ENCODE measurements at places on chromosomes 2 and 18. TPM values are rescaled to one million over a fixed set of nuclear protein-coding genes. Genes with fewer than 3 reads are reported as not detected.

DNA sequence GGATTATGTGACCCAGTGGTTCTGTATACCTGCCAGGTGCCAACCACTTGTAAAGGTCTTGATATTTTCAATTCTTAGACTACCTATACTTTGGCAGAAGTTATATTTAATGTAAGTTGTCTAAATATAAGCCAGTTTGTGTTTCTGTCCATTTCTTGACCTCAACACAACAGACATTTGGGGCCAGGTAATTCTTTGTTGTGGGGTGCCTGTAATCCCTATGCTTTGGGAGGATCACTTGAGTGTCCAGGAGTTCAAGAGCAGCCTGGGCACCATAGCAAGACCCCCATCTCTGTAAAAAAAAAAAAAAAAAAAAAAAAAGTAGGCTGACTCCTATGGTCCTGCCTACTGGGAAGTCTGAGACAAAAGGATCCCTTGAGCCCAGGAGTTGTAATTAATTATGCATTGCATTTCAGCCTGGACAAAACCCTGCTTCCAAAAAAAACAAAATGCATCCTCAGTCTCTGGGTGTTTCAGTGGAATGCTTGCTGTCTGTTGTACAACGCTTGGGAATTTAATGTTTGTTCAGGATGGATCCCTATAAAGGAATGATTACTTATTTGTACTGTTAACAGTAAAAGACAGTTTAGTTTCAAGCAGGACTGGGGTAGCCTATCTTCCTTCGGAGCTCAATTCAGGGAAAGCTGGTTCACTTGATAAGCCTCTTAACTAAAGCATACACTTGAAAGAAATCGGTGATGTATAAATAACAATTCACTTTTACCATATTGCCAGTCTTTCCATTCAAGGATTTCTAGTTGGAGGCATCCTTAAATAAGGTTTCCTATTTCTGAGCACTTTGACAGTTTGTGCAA lies 3.4 kb downstream of the RPS27A start:
- peaks cover 49% of the 10 kb centered on the region for H3K36me3 ChIP-seq
- H3K27me3 ChIP-seq: no peaks in the 10 kb centered on the region
- peak overlapping the region; percentile 99 for H3K4me3 ChIP-seq
- no peak for DNase-seq

DNA sequence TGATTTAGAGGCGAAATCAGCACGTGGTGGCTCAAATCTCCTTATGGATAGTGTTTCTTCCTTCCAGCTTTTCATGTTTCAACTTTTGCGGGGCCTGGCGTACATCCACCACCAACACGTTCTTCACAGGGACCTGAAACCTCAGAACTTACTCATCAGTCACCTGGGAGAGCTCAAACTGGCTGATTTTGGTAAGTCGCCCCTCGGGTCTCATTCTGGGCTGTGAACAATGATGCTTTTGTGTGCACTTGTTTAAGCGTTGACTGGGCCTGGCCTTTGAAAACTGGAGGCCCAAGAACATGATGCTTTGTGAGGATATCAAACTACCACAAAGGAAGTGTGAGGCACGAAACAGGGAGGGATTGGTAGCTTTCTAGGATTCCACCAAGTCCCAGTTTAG lies 27.4 kb downstream of the CDK15 start:
- no peaks in the 10 kb centered on the region for H3K36me3 ChIP-seq
- H3K27ac ChIP-seq: no peak overlapping the region
- no peaks in the 10 kb centered on the region for H3K4me1 ChIP-seq
- no peak overlapping the region for H3K4me3 ChIP-seq
- no peaks in the 10 kb centered on the region for H3K27me3 ChIP-seq

- H3K4me1 ChIP-seq: no peaks in the 10 kb centered on the region
- no peak overlapping the region for H3K4me3 ChIP-seq
- no peak for DNase-seq
- no peak overlapping the region for H3K27ac ChIP-seq
Measured at GRCh38 chr2:178844269-178844668, 37.0 kb upstream of the TTN start.

DNA sequence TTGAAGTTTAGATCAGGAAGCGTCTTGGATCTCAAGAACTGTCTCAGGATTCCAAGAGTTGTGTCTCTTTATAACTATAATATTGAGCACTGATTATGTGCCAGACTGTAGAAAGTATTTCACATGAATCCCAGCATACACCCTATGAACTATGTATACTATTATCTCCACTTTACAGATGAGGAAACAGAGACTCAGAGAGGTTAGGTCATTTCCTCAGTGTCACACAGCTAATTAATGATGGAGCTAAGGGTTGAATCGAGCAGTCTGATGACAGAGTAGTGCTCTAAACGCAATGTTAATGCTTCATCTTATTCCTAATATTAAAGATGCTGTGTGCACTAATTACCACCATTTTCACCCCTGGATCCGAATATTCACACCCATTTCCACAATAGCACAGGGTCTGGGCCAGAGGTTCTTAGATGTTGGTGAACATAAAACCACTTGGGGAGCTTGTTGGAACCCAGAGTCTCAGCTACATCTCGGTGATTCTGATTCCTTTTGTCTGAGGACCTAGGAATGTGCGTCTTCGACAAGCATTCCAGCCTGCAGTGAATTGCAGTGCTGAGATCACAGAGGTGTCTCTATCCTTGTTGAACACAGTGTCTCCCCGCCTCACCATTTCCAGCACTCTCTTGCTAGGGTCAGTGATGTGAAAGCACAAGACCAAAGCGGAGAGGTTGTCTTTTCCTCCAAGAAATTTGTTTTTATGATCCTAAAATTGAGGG lies 213.8 kb downstream of the SP3 start:
- no peak overlapping the region for H3K4me3 ChIP-seq
- peak; percentile 53 for DNase-seq
- H3K27me3 ChIP-seq: no peaks in the 10 kb centered on the region
- H3K4me1 ChIP-seq: no peaks in the 10 kb centered on the region
- H3K36me3 ChIP-seq: no peaks in the 10 kb centered on the region
- H3K27ac ChIP-seq: no peak overlapping the region

DNA sequence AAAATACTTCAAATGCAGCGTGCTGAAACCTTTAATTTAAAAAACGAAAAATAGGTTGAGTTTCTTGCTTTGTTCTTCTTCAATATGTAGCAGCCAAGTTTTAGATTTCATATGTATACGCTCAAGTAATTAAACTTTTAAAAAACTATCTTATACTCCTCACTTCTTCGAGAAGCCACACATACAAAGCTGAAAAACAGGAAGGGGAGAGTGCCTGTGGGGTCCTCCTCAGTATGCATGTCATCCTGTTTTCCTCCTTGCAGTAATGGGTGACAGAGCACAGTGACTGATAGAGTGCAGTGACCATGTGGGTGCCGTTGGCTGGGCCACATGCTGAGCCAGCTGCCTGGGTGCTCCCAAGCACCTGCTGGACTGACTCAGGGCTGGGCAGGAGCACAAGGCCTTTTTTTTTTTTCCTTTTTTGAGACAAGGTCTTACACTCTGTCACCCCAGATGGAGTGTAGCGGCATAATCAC lies 33.3 kb downstream of the UXS1 start:
- no peak for DNase-seq
- H3K4me3 ChIP-seq: no peak overlapping the region
- H3K36me3 ChIP-seq: peaks cover 28% of the 10 kb centered on the region
- H3K27me3 ChIP-seq: no peaks in the 10 kb centered on the region

DNA sequence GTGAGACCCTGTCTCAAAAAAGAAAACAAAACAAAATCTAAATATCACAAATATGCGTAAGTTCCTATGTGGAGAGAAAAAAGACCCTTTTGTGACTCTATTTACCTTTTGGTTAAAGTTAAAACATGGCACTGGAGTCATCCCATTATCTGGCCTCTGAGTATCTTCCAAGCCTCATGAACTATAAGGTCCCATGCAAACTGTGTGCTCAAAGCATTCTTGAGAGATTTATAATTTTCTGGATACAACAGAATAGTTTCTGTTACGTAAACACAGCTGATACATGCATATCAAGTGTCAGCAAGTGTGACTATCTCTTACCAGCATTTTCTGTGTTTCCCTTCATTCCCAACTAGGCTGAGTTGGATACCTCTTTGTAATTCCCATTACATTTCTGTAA lies 8.8 kb upstream of the NOSTRIN start:
- H3K4me1 ChIP-seq: peaks cover 5% of the 10 kb centered on the region
- no peak for DNase-seq
- no peak overlapping the region for H3K4me3 ChIP-seq
- H3K27ac ChIP-seq: no peak overlapping the region

CYBRD1 gene
- total RNA-seq: 3.6 TPM

TFCP2L1 gene
- 4.3 TPM for total RNA-seq

C2orf92 gene
- total RNA-seq: 14.9 TPM

DNMT3A gene
- 124 TPM for total RNA-seq

DPP4 gene
- 1.2 TPM for total RNA-seq

CTLA4 gene
- not detected for total RNA-seq

SLC4A5 gene
- 2.0 TPM for total RNA-seq

MAIP1 gene
- 23.7 TPM for total RNA-seq
